ENCODE measurements at places on chromosomes 2 and 18. TPM values are rescaled to one million over a fixed set of nuclear protein-coding genes. Genes with fewer than 3 reads are reported as not detected.

The CNTNAP5 gene
- not detected for total RNA-seq

The WBP1 gene
- 70.0 TPM for total RNA-seq

The PAX3 gene
- total RNA-seq = not detected

The ID2 gene
- total RNA-seq = 461 TPM

The CD8B2 gene
- not detected for total RNA-seq

The RBFA gene
- 15.6 TPM for total RNA-seq

The C2orf78 gene
- not detected for total RNA-seq

The OR6B2 gene
- total RNA-seq = not detected

The TNFAIP6 gene
- total RNA-seq = 104 TPM

The B3GNT2 gene
- total RNA-seq = 15.9 TPM

The GPR17 gene
- total RNA-seq = not detected

The AQP12B gene
- total RNA-seq = not detected

The SLC66A3 gene
- 28.4 TPM for total RNA-seq

The UGT1A4 gene
- not detected for total RNA-seq

The GALNT3 gene
- 0.71 TPM for total RNA-seq

The HOXD3 gene
- 0.14 TPM for total RNA-seq

The EN1 gene
- total RNA-seq = not detected

The COL4A4 gene
- 0.14 TPM for total RNA-seq

The SLC30A3 gene
- total RNA-seq = under 0.01 TPM

The DHX57 gene
- 21.6 TPM for total RNA-seq

The DNAH6 gene
- total RNA-seq = 0.09 TPM

The SF3B6 gene
- 139 TPM for total RNA-seq

The SALL3 gene
- not detected for total RNA-seq

Data from smooth muscle cell of bladder (primary cell).